Activated CD4-positive, alpha-beta memory T cell treated with anti-CD3 and anti-CD28 coated beads, Interleukin-2, amount 10 ng/mL, durations not matched to agents 7 days and 5 days (primary cell): ENCODE measurements at places on chromosomes 11 and 22.

- no peak for DNase-seq
Measured at GRCh38 chr22:29320546-29320945, 5.0 kb upstream of the RASL10A start.

DNA sequence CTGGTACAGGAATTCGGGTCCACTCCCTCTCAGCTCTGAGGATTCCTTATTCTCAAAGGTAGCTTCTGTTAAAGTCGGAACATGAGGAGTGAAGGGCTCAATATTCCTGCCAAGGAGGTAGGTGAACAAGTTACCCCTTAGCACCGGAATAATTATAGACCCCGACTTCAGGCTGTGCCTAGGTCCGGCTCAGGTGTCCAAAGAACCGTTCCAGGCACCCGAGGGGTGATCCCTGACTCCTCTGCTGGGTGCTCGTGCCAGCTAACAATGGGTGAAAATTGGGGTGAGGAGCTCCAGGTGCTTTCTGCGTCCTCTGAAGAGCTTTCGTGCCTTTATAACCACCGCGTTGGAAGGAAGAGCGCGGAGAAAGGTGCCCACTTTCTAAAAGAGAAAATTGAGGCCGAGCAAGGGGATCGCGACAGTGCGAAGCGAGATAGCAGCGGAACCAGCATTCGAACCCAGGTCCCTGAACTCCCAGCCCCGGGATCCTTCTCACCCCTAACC is 393 bp downstream of the CYB561A3 start:
- no peak for DNase-seq

GRCh38 chr11:92826136-92826535 is 143.3 kb upstream of the MTNR1B start:
- no peak for DNase-seq

DNA sequence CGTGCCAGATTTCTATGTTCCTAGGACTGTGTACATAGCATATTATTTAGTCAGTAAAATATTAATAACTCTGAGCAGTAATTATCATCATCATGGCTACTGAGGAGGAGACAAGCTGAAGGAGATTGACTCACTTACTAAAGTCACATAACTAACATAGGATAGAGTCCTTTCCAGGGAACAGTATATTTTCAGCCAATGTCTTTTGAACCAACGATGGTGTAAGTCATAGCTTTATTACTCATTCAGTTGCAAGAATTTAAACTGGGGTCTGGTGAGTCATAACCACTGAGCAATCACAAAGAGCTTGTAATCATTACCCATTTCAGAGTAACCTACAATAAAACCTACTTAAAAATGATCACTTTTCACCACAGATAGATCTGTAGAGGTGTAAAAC is 1564.8 kb upstream of the TENM4 start:
- no peak for DNase-seq

- DNase-seq = peak; percentile 74
Measured at GRCh38 chr11:67024410-67024809, 1.5 kb downstream of the SYT12 start.

DNA sequence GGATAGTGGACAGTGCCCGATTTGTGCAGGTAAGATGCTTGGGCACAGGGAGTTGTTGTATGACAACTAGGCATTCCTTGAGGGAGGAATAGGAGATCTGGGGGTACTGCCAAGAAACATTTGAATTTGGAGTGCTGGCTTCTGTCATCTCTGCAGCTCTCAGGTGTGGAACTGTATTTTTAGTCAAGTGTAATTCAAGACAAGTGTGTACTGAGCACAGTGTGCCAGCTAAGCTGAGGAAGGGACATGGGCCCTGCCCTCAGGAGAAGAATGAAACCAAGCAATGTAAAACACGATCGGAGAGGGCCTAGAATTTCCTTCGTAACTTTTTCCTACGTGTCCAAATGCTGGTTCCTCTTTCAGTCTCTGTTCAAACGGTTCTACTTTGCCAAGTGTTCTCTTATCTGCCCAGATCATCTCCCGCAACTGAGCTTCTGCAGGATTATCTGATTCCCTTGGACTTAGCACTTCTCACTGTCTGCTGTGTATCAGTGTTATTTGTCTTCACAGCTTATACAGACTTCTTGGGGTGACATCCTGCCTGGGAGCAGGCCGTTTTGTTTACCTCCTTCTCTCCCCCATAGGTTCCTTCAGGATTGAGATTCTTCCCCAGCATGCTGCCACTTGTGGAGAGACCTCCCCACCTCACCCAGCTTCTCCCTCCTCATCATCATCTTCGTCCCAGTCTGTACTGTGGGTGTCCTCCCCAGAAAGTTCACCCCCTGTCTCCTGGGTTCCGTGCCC is 27.6 kb downstream of the ART5 start:
- DNase-seq = no peak

DNA sequence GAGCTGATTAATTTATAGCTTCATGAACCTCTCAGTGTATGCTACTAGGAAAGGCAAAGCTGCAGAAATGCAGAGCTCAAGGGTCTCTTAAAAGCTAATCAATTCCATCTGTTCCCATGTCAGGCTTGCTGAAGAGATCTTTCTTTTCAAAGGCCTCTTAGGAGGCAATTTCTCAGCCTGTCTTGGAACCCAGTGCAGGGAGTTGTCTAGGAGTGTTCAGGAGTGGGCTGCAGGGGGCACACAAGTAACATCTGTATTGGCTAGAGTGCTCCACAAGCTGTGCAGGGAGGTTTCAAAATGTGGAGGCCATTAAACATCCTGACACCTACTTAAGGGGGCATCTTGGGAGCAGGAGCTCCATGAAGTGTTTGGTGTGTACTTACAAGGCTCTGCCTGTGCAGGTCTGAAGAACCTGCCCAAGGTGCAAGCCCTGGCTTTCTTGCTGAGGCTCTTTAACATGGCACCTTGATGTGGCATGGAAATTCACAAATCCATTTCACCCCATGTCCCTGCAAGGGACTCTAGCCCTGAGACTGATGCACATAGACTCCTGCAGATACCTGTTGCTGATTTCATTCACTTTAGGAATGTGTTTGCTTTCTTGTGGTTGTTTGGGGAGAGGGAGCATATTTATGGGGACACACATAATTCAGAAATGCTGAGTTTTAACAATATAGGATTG is 134.7 kb downstream of the ME3 start:
- no peak for DNase-seq

GRCh38 chr11:18633256-18634139 is 644 bp downstream of the SPTY2D1 start:
- peak; percentile 58 for DNase-seq

- no peak for DNase-seq
Measured at GRCh38 chr11:80532633-80533232, 1091.9 kb upstream of the TENM4 start.

DNA sequence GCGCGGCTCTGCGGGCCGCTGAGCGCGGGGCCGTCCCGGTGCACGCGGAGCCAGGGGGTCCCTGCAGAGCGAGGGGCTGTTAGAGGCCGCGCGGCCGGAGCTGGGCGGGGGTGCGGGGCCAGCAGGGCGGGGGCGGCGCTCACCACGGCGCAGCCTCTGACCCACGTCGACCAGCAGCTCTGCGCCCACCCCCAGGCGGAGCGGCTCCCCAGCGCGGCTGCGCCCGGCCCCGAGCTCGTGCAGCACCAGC is 385 bp upstream of the SCO2 start:
- DNase-seq = no peak

DNA sequence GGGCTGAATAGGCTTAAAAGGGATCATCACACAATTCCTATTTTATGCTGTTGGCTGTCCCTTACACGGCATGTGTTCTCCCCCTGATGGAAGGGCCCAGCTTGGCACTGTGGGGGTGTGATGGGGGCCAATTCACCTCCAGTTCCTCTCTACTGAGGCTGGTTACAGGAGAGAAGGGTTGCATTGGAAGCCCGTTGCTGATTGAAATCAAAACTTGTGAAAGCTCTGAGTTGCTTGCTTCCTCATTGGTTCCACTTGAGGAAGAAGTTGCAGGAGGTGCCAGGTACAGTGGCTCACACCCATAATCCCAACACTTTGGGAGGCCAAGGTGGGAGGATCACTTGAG is 13.3 kb upstream of the PRG2 start:
- no peak for DNase-seq

DNA sequence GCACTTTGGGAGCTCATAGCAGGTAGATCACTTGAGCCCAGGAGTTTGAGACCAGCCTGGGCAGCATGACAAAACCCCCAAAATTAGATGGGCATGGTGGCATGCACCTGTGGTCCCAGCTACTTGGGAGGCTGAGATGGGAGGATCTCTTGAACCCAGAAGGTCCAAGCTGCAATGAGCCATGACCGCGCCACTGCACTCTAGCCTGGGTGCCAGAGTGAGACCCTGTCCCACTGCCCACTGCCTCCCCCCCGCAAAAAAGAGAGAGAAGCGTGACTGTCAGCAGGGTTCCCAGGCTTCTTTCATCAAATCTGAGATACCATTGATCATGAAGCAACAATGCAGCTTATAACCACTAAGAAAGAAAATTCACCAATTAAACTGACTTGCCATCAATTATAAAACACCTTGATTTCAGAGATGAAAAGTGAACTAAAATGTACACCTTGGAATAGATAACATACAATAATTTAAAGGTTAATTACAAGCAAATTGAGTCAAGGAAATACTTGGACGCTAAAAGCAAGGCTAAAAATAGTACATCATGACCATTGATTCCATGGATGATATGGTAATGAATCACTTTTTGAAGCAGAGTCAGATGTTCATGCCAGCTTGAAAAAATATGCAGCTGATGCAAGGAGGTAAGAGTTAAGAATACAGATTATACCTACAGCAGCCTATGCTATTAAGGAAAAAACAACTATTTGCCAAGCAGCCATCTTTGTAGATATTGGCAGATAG is 90.8 kb upstream of the ALKBH3 start:
- DNase-seq = no peak

GRCh38 chr11:119062779-119063178 is 4.8 kb upstream of the VPS11 start:
- no peak for DNase-seq

DNA sequence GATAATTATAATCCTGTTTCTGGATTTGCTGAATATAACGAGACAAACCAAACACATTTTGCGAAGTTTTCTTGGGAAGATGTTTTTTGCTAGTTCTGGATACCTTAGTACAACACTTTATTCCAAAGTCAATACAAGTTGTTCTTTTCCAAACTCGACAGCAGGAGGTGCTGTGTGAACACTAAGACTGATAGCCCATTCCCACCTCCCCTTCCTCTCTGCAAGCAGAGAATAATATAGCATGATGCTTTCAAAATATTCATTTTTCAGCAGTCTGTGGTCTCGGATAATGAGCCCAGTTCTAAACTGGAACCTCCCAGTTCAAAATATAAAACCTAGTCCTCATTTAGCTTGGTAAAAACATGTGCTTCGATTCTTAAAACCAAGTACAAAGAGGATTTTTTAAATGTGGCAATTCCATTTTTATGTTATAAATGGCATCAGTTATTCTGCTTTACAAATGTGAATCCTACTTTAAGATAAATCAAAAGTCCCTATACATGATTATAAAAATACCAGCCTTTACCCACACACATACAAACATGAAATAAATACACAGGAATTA is 129.1 kb downstream of the DCDC1 start:
- no peak for DNase-seq

GRCh38 chr11:12840871-12841660 is 166.8 kb downstream of the TEAD1 start:
- no peak for DNase-seq

- DNase-seq = no peak
Measured at GRCh38 chr11:95647355-95647754, 142.2 kb downstream of the FAM76B start.

DNA sequence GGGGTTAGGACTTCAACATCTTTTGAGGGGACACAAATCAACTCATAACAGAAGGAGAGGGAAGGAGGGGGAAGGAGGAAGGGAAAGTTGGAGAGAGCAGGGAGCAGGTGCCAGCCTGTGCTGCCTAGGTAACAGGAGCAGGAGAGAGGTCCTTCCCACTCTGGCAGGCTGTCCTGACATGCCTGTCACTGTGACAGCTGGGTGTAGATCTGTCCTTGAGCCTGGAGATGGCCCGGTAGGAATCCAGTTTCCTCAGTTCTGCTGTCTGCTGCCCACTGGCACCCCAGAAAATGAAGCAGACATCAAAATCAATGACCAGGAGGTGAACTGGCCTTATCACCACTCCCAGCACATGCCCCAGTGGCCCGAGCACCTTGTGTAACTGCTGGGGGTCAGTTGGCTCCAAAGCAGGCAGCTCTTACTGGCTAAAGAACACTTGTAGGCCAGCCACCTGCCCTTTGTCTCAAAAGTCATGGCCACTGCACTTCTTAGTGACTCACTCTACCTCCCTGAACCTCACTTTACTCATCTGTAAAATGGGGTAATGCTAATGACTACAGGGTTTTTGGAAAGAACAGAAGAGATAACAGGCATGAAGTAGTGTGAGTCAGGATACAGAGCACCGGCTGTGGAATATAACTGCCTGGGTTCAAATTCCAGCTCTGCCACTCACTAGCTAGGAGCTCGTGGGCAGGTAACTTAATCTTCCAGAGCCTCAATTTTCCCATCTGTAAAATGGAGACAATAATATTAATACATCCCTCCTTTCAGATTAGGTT is 8.0 kb upstream of the TSPAN18 start:
- no peak for DNase-seq

DNA sequence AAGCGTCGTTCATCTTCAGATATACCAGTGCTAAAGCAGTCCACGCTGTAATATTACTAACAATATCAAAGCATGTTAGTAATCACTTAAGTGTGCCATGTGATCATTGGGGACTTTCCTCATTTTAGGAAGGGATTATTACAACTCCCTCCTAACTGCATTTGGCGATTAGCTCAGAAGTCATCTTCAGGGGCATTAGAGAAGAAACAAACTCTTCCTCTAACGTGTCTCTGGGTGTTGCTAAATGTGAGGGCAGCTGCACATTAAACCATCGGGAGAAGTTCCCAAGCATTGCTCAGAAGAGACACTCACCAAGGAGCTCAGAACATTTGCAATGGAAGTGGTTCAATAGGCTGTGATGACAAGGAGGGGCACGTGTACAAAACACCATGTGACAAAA is 17.2 kb downstream of the TESMIN start:
- no peak for DNase-seq

- no peak for DNase-seq
Measured at GRCh38 chr11:405323-405953, 9.4 kb downstream of the SIGIRR start.

- no peak for DNase-seq
Measured at GRCh38 chr11:3783611-3784010, 13.7 kb downstream of the NUP98 start.

DNA sequence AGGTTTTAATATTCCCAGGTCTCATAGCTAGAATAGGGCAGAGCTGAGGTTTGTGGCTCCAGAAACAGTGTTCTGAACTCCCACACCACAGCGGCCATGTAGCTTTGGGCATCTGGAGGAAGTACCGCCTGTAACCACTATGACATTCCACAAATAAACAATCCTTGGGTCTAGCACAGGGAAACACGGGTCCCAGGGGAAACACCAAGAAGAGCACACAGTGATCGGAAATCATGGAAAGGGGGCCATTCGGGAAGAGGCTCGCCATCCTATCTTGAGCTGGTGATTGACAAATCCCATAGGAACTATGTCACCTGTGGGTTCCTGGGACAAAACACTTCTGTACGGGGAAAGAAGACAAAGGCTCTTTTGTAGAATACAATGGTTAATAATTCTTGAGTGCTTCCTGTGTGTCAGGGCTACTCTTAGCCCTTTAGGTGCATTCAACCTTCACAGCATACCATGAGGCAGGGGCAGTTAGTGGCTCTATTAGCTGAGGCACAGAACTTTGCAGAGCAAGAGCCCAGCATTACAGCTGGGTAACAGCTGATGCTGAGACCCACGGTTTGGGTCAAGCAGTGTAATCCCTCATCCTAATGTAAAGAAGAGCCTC is 514.2 kb downstream of the NTM start:
- DNase-seq = no peak
